ENCODE measurements at places on chromosomes 12 and 14.
A peak's percentile ranks its signal among the peaks of the same experiment; 100 is the strongest.

DNA sequence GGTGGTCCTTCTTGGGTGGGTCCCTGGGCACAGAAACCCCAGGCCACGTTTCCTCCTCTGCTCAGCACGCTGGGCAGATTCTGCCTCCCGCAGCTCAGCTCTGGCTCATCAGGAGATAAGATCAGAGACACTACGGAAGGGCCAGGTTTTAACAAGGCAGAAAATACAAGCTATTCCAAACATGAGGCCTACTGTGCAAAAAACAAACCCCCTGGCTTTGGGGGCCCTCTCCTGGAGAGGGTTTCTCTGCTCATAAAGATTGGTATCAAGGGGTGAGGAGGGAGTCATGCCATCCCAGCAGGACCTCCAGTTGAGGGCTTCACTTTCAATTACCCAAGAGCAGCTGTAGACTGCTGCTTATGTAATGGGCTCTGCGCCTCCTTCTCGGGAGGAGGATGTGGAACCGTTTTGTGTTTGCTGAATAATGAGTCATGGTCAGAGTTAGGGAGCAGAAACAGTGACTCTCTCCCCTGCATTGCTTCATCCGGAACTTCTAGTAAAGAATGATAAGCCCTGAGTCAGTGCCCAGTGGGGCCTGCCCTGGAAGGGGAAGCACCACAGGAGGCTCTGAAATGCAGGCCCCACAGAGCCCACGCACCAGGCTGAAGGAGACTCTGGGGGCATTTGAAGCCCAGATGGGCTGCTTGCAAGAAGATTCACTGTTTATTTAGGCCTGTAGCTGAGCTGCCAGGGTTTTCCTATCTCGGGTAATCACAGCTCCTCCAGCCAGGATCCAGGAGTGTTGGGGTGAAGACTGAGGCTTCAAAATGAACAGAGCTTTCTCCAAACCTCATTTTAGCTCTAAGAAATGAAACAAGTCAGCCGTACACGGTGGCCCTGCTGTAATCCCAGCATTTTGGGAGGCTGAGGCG, 79.3 kb downstream of the SSPN start:
- peak; percentile 98 for DNase-seq

GRCh38 chr12:80937391-80938238, at the start of gene LIN7A:
LIN7A (minus strand) TSS chr12:80937934; CDS start chr12:80937722, 212 bp downstream.
- DNase-seq: no peak

DNA sequence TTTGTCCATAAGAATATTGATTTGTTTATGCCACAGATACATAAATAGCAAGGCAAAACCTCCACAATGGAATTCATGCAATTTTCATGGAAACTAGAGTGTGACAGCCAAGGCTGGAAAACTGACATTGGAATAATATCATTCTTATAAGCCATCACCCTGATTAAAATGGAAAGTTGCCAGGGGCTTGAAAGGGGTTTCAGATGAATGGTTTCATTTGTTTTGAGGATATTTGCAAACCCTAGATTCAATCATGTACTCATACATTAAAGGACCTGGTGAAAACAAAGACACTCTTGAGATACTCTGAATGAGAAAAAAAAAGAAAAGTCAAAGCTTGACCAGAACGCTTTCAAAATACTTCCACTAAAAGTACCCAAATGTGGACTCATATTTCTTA, 205.7 kb downstream of the DIO2 start:
- DNase-seq: no peak

GRCh38 chr12:46546634-46547273, 174.2 kb upstream of the SLC38A2 start:
- DNase-seq: no peak

- no peak for DNase-seq
Observed at GRCh38 chr12:42792265-42792664, 202.7 kb upstream of the PRICKLE1 start.

DNA sequence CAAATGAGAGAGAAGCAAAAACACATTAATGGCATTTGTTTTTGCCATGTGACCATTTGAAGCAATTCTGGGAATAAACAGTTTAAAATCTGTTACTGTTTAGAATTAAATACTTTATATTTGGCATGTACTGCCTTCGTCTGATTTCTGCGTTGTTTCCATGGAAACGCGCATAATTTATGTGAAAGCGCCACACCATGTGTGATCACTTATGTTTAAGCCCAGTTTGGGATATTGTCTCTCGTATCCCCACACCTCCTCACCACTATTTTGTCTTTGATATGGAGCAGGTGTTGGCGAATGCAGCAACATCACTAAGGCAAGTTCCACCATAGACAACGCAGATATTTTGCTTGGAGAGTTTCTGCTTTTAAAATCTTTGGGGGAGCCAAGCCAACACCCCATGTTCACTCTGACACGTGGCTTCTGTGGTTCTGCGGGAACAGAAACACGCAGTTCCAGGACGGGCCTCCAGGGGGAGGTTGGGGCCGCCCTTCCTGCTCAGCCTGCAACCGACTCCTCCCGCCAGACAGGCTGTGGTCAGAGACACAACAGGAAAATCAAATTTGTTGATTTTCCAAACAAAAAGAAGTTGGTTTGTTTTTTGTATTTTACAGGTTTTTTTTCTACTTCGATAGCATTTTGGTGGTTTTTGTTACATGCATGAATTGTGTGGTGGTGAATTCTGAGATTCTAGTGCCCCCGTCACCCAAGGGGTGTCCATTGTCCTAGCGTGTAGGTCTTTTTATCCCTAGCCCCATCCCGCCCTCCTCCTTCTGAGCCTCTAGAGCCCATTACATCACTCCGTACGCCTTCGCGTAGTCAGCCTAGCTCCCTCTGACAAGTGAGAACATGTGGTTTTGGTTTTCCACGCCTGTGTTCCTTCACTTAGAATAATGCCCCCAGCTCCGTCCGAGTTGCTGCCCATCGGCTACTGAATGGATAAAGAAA, 101.9 kb upstream of the SFSWAP start:
- DNase-seq: no peak

GRCh38 chr12:108457006-108457733, 57.9 kb upstream of the FICD start:
- DNase-seq: no peak

GRCh38 chr14:93693914-93694313, 94.4 kb downstream of the PRIMA1 start:
- DNase-seq: no peak

DNA sequence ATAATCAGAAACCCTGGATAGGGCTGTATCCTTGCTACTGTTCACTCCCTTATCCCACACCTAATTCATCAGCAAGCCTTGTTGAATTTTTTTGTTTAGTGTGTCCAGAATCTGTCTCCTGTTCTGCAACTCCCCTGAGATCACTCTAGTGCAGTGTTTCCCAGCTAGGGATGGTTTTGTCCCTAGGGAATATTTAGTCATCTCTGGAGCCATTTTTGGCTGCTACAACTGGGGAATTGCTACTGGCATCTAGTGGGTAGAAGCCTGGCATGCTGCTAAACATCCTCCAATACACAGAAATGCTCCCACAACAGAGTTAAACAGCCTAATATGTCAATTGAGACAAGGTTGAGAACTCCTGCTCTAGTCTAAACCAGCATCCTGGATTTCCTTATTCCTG, 248.0 kb downstream of the NPAS3 start:
- DNase-seq: no peak

GRCh38 chr14:23568600-23569331, 1.2 kb upstream of the AP1G2 start:
- DNase-seq: no peak

DNA sequence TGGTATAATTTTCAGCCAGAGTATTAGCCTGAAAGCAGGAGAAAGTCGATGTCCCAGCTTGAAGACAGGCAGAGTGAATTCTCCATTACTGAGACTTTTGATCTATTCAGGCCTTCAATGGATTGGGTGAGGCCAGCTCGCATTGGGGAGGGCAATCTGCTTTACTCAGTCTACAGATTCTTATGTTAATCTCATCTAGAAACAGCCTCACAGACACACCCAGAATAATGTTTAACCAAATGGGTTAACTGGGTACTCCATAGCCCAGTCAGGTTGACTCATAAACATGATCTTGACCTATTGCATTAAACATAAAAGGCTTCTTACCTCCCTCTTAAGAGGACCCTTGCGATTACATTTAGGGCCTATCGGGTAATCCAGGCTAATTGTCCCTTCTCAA, 118.0 kb downstream of the KTN1 start:
- DNase-seq: no peak

DNA sequence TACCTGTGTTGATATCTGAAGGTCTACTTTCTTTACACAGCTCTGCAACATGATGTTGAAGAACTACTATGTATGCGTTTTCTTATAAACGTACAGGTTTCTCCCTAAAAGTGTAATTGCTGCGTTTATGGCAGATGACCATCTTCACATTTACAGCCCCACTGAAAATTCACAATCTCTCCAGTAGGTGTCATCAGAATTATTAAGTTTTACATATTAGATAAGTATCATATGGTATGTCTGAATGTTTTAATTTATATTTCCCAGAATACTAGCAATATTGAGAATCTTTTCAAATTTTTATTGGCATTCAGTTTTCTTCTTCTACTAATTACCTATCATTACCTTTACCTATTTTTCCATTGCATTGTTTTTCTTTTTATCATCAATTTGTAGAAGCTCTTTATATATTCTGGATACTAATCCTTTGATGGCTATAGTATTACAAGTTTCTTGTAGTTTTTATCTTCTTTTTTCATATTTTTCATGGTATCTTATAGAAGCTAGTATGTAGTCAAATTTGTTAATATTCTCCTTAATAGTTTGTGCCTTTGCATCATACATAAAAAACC, 123.5 kb downstream of the CAPZA3 start:
- no peak for DNase-seq

GRCh38 chr14:64930085-64930843, 12.3 kb downstream of the GPX2 start:
- peak; percentile 67 for DNase-seq

DNA sequence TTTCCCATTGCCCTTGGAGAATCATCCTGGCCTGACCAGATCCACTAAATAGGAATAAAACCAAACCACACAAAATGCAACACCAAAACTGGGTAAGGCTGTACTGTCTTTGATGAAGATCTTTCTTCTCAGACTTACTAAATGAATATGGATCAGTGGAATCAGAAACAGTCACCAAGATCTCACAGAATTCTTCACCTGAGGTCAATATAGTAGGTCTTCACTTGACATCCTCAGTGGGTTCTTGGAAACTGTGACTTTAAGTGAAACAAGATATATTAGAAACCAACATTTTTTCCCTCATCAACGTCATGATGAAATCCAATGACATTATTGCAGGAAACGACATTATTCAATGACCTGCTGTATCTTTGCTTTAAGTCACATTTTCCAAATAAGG, 526.2 kb downstream of the FUT8 start:
- DNase-seq: no peak

GRCh38 chr14:56027916-56028712, 90.1 kb upstream of the PELI2 start:
- no peak for DNase-seq

DNA sequence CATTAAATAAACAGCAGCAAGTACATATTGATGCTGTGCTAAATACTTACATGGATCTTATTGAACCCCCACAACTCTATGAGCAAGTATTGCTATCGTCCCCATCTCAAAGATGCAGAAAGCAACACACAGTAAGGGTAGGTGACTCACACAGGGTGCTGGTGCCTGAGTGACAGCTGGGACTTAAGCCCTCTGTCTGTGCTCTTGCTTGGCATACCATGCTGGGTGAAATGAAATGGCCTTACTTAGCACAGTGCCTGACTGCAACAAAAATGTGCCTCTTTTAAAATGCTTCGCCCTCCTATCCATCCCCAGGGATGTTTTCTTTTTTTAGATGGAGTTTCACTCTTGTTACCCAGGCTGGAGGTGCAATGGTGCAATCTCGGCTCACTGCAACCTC, 788 bp downstream of the TEX52 start:
- no peak for DNase-seq

DNA sequence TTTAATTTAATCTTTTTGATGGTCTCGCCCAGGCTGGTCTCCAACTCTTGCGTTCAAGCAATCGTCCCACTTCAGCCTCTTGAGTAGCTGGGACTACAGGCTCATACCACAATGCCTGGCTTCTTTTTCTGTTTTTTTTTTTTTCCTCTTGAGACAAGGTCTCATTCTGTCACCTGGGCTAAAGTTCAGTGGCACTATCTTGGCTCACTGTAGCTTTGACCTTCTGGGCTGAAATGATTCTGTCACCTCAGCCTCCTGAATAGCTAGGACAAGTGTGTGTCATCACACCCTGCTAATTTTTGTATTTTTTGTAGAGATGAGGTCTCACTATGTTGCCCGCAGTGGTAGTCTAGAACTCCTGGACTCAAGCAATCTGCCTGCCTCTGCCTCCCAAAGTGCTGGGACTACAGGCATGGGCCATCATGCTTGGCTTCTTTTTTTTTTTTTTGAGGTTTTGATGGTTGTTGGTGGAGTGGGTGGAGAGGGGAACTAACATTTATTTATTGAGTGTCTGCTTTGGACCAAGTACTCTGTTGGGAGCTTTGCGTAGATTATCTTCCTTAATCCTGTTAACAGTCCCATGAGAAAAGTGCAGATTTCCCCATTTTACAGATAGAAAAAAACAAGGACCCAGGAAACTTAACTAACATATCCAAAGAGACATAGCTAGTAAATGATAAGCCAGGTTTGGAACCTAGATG, 102.0 kb downstream of the DIP2B start:
- DNase-seq: no peak

DNA sequence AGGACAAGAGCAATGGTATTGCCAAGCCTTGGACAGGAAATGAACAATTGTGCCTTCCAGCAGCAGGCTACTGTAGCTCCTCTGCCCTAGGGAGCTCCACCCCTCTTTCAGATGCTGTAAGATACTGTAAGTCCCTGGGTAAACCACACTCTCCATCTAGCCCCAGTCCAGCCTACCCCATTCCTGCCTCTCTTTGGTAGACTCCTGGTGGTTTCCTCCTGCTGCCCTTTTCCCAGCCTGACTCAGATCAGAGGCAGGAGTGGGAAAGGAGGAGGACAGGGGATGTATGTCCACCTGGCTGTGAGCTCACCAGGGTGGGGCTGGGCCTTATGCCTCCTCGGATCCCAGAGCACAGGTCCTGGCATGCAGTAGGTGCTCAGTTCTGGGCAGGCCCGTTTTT, 174.6 kb downstream of the ESRRB start:
- no peak for DNase-seq

DNA sequence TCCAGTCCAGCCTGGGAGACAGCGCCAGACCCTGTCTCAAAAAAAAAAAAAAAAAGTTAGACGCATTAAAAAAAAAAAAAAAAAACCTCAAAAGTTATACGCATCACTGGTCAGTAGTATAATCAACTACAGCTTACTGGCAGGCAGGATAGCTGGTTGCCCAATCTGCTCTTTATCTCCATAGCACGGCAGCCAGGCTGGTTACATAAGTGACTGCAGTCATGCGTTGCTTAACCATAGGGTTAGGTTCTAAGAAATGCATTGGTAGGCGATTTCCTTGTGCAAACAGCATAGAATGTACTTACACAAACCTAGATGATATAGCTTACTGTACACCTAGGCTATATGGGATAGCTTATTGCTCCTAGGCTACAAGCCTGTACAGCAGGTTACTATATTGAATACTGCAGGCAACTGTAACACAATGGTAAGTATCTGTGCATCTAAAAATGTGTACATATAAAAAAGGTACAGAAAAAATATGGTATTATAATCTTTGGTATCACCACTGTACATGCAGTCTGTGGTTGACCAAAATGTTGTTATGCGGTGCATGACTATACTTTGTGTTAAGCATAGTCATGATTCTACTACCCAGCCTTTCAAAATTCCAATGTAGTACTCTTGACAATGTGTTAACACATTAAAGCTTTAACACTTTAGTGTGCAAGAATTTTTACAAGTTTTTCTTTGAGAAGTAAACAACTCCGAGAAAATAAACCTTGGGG, 8.1 kb downstream of the L2HGDH start:
- no peak for DNase-seq

- DNase-seq: no peak
Observed at GRCh38 chr12:122099856-122100255, 21.3 kb downstream of the MLXIP start.

GRCh38 chr12:18296909-18297280, 35.6 kb downstream of the PIK3C2G start:
- no peak for DNase-seq
